ENCODE measurements at places on chromosomes 2 and 18.

DNA sequence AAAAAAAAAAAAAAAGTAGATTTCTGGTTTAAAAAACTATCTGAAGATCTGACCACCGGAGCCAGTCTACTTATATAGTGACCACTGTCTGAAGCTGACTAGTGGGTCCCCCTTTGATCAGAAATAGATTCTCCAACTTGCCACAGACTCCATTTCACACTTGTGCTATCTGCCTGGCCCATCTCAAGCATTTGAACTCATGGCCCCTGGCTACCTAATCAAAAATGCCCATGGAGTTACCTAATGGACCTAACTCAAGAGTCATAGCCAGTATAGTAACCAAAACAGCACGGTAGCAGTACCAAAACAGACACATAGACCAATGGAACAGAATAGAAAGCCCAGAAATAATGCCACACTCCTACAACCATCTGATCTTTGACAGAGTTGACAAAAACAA lies 17.0 kb upstream of the ATL2 start:
- no peak for DNase-seq

DNA sequence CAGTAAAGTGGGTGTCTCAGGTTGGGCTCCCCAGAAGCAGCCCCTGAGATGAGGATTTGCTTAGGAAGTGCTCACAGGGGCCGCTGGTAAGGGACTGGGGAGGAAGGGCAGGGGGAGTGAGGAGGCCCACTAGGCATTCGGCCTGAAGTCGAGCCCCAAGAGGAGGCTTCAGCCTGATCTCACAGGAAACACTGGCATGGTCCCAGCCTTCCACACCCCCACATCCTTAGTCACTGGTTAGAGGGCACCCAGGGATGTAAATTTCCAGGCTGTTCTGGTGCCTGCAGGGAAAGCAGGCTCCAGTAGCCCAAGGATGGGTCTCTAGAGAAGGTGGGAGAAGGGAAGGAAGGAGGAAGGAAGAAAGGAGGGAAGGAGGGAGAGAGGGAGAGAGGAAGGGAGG lies 22.4 kb upstream of the KCNK3 start:
- no peak for DNase-seq

DNA sequence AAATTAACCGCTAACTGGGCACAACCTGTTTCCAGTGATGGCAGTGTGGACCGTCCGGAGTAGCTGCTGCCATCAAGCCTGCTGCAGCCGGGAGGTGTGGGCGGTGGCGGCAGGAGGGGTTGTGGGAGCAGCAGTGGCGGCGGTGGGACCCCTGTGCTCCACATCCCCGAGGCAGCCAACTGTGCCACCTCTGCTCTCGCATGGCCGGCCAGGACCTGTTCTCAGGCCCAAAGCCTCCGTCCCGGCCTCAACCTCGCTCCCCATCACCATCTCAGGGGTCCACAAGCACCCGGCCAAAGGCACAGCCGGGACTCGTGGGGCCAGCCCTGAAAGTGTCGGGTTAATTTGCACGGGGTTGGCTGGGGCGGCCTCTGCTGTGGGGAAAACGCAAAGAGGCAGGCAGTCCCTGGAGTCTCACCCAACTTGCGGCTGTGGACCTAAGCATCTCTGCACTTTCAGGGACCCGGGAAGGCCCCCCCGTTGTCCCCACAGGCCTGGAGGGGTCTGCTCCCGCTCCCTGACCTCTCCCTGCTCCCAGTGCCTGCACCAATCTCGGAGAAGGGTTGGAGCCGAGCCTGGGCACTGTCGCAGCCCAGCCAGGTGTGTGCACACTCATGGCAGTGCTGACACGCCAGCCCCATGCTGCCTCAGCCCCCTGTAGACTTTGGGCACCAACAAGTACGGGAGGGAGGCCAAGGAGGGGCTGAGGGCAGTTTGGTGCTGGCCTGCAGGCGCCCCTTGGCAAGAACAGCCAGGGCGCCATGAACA lies 44.4 kb upstream of the PEX13 start:
- DNase-seq = no peak

- no peak for DNase-seq
Measured at GRCh38 chr2:201406077-201406662, 45.1 kb downstream of the TRAK2 start.

DNA sequence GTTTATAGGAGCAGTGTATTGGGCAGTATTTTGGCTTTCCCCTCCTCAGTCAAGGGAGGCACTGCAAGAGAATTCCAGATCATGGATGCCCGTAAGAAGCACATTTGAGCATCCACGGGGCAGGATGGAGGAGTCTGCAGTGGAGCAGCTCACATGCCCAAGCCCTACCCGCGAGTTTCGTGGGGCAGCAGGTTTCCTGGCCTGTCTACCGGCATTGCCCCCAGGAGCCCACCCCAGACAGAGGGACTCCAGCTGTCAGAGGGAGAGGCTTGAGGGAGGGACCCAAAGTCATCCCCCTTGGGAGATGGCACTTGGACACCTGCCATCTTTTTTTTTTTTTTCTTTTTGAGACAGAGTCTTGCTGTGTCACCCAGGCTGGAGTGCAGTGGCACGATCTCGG lies 31.3 kb downstream of the TMEM177 start:
- DNase-seq = no peak

GRCh38 chr2:111652038-111652437 lies 232.0 kb downstream of the ANAPC1 start:
- no peak for DNase-seq

GRCh38 chr2:224222291-224222690 lies 179.6 kb downstream of the FAM124B start:
- DNase-seq = no peak

- DNase-seq = no peak
Measured at GRCh38 chr2:202577250-202578183, 57.3 kb upstream of the FAM117B start.

DNA sequence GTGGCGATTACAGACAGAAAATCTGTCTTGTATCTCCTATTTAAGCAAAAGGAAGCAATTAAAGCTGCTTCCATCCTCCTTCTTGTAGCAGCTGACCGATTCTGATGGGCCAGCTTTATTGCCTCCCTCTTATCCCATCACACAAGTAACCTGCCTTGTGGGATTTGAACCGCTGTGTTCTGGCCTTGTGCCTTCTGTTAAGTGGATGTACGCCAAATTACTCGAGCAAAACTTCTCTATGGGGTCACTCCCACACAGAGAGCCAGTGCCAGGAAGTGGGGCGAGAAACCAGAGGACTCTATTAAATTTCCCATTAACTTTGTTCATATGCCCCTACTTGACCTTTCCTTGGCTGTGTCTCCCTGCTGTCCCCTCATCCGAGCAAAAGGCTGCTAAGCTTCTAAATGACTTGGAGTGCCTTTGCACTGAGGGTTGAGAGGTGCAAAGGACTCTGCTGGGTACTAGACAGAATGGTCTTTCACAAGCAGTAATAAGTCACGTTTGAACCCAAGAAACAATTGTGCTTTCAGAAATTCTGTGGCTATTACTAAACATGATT lies 672.5 kb downstream of the MBD2 start:
- no peak for DNase-seq

DNA sequence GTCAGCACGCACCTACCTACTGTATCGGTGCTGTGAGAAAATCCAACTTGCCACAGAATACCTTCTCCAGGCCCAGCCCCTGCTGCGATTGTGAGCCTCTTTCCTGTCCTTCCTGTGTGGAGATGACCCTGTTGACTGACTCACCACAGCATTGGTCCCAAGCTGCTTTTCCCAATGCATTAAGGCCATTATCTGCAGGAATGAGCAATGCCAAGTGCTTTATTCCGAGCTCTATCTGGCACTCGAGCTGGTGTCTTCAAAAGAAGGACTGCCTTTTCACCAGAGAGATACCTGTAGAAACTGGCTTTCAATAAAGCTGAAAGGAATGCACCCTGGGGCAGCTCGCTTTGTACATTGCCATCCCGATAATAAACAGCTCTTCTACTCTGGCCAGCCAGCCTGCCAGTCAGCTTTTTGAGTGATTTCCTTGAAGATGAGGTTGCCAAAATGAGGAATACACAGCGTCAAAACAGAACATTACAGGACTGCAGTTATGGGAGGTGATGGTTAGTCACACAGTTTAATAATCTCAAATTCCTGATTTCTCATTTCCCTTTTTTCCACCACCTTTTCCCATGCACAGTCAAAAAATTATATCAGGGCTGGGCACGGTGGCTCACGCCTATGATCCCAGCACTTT lies 8.3 kb upstream of the RNF103 start:
- no peak for DNase-seq

- DNase-seq = no peak
Measured at GRCh38 chr2:226984750-226985582, 149.1 kb downstream of the RHBDD1 start.

GRCh38 chr2:162769066-162769465 lies 69.5 kb downstream of the KCNH7 start:
- no peak for DNase-seq

DNA sequence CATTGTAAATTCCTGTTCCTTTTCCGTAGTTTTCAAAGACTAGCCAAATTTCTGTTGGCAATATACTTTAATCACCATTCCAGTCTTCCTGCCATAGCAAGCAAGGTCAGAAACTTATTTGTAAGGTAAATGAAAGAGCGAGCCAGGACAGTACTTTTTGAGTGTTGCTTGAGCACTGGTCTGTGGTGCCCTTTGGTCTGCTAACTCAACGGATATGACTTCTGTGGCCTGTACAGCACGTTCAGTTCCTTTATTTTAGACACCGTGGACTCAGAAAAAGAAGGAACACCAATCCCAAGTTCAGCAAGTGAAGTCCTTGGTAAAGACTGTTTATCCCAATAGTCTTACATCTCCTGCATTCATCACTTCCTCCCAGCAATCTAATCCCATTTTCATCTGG lies 166.3 kb downstream of the MYO1B start:
- DNase-seq = no peak

- DNase-seq = no peak
Measured at GRCh38 chr18:47120428-47120827, 29.9 kb downstream of the HDHD2 start.

DNA sequence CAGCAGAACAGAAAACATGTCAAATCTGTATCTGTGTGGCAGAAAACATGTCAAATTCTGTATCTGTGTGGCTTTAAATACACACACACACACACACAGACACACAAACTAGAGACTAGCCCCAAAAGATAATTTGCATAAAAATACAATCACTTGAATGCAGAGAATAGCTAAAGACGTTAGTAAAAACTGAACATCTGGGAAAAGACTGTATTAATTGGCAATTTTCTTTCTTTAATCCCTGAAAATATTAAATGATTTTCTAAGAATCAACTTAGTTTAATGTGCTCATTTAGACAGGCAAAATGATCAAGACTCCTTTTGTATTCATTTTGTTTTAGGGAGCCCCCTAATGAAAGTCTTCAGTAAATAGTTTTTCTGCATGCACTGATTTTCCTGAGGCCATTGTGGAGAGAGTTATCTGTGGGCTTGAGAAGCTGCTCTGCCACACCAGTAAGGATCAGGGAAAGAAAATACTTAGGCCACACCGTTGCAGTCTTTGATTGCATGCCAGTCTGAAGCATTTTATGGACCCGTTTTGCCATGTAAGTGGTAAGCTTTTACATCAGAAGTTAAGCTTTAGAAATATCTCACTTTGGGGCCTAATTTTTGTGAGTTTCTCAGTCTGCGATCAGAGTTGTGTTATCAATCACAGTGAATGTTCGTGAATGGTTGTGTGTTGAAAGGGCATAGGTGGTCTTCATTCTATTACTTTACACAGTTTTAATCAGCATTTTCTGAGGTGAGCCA lies 2.2 kb downstream of the SPATS2L start:
- DNase-seq = no peak

DNA sequence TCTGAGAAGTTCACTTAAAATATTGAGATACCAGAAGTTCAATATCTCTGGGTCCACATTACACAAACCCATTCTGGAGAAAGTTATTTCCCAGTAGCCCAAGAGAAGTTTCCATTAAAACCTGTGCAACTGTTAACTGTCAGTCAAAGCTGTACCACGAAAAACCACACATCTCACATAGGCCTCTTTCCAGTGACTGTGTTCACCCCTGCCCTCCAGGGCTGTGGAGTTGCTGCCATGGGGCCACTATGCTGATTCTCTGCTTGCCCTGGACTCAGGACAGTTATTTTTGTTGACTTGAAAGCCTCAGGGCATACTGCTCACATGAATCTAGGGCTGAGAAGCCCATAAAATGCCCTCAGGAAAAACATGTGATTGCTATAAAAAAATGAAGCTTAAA lies 153.8 kb downstream of the PIEZO2 start:
- DNase-seq = no peak

- DNase-seq = no peak
Measured at GRCh38 chr2:37568565-37568964, 102.9 kb downstream of the CDC42EP3 start.

DNA sequence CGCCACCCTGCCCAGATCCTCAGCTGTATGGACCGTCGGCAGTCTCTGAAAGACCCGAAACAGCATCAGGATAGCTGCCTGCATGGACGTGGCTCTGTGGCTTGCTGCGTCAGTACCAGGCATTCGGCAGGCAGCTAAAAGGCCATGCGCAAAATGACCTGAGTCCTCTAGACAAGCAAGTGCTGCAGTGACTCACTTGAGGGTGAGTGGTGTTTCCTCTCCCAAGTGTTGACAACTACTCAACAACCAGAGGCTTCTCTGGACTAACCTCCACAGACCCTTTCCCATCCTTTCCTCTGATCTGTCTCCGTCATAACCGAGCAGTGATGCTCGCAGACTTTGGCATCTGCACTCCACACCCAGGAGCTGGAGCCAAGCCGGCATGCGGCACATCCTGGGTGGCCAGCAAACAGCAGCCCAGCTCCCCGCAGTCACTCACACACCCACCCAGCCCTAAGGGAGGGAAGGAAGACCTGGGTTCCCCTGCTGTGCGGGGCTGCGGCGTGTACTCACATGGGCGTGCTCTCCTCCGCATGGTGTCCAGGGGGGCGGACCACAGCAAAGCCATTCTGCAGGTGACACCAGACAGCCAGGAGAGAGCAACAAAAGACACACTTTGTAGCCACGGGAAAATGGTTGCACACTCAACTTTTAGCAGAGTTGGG lies 239.3 kb downstream of the TWIST2 start:
- DNase-seq = no peak

- no peak for DNase-seq
Measured at GRCh38 chr2:101427240-101427639, 39.9 kb upstream of the CREG2 start.

- no peak for DNase-seq
Measured at GRCh38 chr2:37456479-37456878, 112.0 kb downstream of the QPCT start.

- no peak for DNase-seq
Measured at GRCh38 chr2:135144343-135144742, 92.3 kb downstream of the RAB3GAP1 start.
